ENCODE measurements at places on chromosomes 3 and 15. TPM values are rescaled to one million over a fixed set of nuclear protein-coding genes. Genes with fewer than 3 reads are reported as not detected.

DNA sequence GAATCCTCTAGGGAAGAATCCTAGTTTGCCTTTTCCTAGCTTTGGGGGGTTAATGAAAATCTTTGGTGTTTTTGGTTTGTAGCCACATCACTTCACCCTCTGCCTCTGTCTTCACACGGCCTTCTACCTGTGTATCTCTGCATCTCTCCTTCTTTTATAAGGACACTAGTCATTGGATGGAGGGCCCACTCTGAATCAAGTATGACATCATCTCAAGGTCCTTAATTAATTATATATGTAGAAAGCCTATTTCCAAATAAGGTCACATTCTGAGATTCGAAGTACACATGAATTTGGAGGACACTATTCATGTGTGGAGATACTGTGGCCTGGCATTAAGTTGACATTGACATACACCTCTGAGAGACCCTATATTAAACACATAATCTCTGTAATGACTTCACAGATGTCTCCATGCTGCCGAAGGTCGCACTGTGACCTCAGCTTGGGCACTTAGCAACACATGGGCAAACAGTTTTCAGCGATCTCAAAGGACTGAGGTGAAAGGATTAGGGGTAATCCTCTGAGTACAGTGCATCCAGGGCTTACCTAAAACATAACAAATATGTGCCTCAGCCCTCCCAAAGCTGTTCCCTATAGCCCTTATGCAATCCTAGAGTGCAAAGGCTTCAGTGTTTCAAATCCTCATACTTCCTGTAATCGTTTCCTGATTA, 446.0 kb downstream of the FGF12 start:
- ATAC-seq: no peak

GRCh38 chr3:147336543-147337278, 69.6 kb downstream of the ZIC4 start:
- ATAC-seq: no peak

GRCh38 chr15:74208901-74209559, 6.4 kb upstream of the STRA6 start:
- no peak for ATAC-seq

DNA sequence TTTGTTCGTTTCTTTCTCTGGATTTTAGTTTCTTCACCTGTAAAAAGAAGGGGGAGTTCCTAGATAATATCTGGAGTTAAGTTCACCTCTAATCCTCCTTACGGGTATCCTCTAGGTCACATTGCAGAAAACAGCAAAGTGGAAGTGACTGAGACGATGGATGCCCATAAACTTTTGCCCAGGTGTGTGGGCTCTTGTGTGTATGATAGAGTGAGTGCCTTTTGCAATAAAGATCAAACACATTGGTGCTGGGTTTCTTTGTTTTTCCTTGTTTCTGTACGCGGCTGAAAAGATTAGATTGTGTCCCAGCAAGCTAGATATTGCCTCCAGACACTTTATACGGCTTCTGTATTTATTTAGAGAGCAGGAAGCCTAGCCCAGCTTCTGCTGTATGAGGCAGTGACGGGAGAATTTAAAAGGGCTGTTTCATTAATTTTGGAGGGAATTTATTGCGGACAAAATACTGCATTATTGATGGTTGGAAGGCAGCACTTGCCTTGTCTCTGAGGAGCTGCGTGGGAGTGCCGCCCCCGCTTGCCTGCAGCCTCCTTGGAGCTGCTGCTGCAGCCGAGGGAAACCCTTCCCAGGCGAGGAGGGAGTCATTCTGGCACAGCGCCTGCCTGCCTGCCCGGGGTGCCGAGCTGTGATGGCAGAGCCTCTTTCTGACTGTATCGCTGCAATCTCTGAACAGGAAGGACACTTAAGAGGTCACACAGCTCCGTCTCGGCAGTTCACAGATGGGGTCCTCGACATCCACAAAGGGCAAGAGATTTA, 38.5 kb downstream of the PYDC2 start:
- ATAC-seq: no peak

DNA sequence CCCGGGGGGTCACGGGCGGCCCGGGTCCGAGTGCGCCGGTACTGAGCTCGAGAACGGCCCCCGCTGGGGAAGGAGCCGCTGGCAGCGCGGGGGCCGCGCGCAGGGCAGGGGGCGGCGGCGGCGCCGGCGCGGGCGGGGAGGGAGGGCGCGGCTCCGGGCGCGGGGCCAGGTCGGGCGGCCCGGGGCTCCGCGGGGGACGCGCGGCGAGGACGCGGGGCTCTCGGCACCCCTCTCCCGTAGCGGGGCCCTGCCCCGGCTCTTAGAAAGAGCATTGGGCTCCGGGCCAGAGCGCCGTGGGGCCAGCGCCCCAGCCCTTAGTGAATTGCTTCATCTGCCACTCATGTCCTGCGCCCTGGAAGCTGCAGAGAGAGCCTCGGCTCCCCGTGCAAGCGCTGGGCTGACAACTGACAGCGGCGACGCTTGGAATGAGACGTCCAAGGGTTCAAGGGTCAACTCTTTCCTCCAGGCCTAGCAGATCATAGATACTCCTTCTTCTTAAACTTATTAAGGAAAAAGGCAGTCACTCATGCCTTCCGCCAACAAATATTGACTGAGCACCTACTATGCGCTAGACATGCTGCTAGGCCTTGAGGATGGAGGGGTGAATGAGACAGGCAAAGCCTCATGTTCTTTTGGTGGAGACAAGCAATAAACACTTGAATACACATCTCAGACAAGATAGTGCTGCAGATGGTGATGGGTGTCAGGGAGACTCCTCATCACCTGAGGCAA, 140.8 kb downstream of the SMAD6 start:
- ATAC-seq: peak; percentile 21

The ADGRG7 gene
- total RNA-seq: not detected

GRCh38 chr3:195550723-195551122, 7.6 kb upstream of the PPP1R2 start:
- no peak for ATAC-seq

DNA sequence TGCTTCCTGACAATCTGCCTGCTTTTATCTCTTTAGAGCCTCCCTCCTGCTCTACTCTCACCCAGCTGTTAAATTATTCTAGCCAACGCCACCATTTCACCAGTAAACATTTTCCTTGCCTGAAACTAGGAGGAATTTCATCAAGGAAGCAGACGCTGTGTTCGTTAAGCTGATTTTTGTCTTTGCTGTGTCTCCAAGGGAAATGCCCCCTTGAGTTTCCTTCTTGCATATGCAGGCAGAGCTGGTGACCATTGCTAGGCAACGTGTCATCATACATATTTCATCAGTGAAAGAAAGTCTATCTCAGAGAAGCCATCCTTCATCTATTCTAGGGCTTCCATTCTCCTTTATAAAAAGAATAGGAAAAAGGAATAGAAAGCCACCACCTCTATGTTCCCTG, 87.0 kb upstream of the ST8SIA2 start:
- ATAC-seq: no peak

DNA sequence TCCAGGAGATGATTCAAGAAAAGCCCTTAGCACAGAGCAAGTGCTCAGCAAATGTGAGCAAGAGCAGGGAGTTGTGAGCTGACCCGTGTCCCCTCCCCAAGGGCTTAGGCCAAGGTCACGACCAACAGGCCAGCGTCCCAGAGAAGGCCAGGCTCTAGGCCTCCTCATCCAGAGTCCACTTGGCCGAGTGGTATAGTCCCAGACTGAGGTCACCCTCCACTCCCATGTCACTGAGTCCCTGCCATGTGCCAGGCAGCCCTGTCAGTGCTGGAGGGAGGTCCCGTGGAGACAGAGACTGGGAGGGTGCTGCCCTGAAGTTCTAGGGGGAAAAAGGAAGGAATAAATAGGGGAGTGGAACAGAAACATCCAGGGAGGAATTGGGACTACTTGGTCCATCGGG, 44.0 kb downstream of the TPRA1 start:
- no peak for ATAC-seq

The CASR gene
- total RNA-seq: not detected

- no peak for ATAC-seq
Observed at GRCh38 chr3:135759651-135760050, 205.9 kb upstream of the PPP2R3A start.

The SPINK8 gene
- total RNA-seq: 1.6 TPM

DNA sequence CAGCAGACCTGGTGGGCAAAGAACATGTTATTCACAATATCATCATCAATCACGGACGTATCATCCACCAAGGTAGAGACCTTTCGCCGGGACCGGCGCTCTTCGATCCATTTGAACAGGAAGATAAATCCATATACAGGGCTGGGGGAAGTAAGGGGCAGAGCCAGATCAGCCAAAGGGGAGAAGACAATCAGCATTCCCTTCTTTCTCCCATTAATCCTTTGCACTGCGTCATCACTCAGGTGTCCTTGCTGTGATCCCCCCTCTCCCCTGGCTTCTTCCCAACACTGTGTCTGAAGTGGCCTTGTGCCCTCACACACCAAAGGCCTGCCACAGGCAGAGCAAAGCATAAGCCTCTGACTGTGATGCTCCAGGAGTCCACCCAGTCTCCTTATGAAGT, 36.4 kb downstream of the SEMA3G start:
- ATAC-seq: no peak

DNA sequence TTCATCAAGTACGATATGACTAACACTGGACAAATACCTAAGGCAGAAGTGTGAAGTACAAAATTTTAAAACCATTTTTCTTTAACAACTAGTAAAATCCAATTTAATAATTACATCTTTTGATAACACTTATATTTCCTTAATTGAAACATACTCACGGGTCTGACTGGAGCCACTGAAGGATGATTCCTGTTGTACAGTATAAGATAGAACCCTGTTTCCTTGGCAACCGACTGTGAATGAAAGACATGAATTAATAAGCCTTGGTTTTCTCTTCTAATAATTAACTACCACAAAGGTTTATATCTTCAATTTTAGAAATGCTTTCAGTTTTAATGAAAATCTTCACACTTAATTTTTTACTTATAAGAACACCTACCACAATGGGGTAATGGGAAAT, 19.4 kb downstream of the DHX36 start:
- ATAC-seq: no peak

DNA sequence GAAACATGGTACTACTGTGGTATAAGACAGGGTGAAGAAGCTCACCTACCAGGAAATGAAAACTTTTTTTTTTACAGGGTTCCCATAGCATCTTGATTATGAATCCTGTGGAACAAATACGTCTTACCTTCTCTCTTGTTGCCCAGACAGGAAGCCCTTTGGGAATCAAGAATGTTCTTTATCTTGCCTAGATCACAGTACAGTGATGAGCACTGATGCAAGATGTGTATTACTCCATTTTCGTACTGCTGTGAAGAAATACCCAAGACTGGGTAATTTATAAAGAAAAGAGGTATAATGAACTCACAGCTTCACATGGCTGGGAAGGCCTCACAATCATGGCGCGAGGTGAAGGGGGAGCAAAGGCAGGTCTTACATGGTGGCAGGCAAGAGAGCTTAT, 281.3 kb downstream of the UBE2E2 start:
- no peak for ATAC-seq

DNA sequence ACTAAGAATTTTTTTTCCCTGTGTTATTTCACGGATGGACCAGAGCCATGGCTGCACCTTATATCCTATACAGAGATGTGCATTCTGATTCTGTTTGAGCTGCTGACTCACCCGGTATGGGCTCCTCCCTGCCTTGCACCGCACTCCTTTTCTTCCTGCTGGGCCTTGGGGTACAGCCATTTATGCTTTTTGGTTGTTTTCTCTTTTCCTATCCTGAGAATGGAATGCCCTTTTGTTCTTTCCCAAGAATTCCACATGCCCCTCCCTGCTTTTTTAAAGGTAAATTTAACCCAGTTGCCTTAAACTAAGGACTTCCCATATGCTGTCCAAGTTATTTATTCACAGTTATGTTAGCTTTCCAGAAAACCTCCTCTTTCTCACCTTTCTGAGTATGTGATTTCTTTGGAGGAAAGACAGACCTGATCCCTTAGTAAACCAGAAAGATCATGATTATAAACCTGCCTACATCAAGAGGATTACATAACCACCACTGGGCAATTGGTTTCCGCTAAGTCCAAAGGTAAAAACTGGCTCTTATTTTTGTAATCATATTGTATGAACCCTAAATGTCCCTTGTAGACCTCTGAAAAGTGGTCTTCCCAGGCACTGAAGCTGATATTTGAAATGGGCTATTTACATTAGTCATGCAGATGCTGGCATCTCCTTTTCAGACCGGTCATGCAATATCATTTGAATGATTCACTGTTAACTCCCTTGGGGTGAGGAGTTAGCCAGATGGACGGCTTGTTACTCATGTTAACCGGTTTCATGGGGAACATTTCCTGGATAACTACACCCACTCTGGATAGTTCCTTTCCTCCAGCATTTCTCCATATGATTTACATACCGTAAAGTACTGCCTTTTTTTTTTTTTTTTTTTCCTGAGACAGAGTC, 45.5 kb downstream of the TMOD3 start:
- peak; percentile 97 for ATAC-seq

DNA sequence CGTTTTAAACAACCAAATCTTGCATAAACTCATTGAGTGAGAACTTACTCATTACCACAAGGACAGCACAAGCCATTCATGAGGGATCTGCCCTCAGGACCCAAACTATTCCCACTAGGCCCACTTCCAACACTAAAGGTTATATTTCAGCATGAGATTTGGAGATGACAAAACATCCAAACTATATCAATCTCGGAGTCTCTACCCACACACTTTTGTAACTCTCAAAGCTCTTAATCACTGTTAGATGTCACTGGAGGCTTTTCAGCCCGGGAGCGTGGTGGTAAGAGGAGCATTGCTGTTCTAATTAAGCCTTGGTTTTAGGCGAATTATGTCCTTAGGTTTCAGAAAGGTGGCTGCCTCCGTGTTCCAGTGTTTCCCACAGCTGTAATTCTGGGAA, 86.3 kb downstream of the CNTN6 start:
- no peak for ATAC-seq

DNA sequence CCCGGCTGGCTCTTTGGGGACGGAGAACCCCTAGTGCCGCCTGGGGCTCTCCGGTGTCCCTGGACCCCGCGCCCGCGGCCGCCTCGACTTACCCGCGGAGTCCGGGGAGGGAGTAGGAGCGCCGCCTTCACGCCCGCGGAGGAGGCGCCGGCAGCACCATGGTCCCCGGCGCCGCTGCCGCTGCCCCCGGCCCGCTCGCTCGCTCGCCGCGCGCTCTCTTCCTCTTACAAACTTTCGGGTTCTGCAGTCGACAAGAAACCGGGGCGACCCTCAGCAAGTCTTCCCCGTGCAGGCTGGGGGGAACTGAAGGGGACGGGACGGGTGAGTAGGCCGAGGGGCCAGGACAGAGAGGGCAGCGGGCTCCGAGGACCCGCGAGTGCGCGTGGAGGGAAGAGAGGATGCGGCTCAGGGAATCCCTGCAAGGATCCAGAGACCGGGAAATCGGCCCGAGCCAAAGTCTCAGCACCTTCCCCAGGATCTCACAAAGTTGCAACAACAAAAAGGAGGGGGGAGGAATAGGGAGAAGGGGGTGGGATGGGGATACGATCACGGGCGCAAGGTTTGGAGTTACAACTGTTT, 2.0 kb downstream of the FOXP1 start:
- ATAC-seq: no peak

The GOLGA6L9 gene
- total RNA-seq: 6.1 TPM

DNA sequence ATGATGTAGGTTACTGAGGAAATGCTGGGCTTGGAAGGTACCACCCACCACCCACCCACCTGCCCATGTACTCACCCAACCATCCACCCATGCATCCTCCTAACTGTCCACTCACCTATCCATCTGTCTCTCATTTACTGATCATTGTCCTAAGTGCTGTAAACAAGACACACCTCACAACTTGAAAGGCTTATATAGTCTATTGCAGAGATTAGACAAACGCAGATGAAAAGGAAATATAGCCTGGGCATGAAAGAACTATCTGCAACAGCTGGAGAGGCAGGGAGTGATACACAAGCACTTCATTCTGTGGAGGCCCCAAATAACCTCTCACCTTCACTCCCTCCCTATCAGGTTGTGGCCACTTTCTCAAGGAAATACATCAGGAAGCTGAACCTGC, 54.0 kb downstream of the DAPK2 start:
- ATAC-seq: no peak

- ATAC-seq: no peak
Observed at GRCh38 chr15:43514241-43515057, 3.0 kb upstream of the MAP1A start.

Measured in esophagus mucosa (tissue), 1 donor.